A172 (cell line): ENCODE measurements at places on chromosomes 7 and 10. TPM values are rescaled to one million over a fixed set of nuclear protein-coding genes. Genes with fewer than 3 reads are reported as not detected.

PON3 gene
- total RNA-seq, result not detected in 2 replicates

KCP gene
- 0.21 and 0.26 TPM in 2 replicates for total RNA-seq

OR6B1 gene
- total RNA-seq, result not detected in 2 replicates

OPN4 gene
- 0.31 TPM in 1 of 2 replicates, not detected in the other for total RNA-seq

OPALIN gene
- not detected in 2 replicates for total RNA-seq

TWIST1 gene
- 15.6 and 20.9 TPM in 2 replicates for total RNA-seq

FRAT2 gene
- 4.0 and 4.2 TPM in 2 replicates for total RNA-seq

OR2A12 gene
- total RNA-seq, result not detected in 2 replicates

SEC61A2 gene
- 6.1 and 17.4 TPM in 2 replicates for total RNA-seq

GRCh38 chr10:88854684-88855083, 3.0 kb upstream of the ANKRD22 start:
- DNase-seq, result no peak

DNA sequence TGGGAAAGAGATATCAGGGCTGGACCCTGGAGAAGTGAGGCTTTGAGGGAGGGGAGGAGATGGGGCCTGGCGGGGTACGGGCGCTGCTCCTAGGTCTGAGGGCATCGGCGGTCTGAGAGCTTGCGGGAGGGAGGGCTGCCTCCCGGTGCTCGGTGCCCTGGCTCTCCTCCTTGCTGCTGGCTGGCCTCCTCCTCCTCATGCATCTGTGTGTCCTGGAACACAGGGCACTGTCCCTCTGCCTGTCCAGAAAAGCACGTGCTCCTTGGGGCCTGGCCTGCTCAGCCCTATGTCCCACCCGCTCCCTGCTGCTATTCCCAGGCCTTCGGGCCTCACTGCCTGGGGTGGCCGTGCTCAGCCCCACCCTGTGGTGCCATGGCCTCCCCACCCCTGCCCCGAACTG, 166.9 kb downstream of the RNF216 start:
- no peak for DNase-seq

- DNase-seq, result no peak
Measured at GRCh38 chr10:1545524-1545923, 191.8 kb downstream of the ADARB2 start.

- no peak for DNase-seq
Measured at GRCh38 chr7:102284891-102285539, 1.7 kb upstream of the SH2B2 start.

DNA sequence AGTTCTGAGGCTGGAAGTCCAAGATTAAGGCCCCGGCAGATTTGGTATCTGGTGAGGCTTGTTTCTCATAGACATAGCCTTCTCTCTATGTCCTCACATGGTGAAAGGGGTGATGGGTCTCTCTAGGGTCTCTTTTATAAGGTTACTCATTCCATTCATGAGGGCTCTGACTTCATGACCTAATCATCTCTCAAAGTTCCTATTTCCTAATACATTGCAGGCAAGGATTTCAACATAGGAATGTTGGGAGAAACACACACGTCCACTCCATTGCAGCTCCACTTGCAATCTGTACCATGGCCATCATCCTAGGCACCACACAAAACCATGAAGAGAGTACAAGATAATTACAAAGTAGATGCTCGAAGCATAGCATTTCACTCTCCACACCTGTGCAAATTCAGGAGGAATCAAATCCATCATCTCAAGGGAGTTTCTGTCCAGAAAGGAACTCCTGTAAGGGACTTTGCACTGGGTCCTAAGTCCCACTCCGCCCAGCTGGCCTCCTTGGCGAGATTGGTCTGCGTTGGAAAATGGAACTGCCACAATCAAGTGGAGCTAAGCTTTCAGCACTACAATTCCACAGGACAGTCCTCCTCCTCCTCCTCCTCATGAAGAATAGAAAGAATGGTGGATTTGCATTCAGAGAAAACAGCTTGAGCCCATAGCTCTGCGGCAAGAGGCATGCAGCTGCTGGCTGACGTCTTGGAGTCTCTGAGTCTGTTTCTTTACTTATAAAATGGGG, 8.8 kb downstream of the DDC start:
- DNase-seq, result no peak

- peak; percentile 54 for DNase-seq
Measured at GRCh38 chr10:28090506-28090905, 91.6 kb upstream of the ODAD2 start.

DNA sequence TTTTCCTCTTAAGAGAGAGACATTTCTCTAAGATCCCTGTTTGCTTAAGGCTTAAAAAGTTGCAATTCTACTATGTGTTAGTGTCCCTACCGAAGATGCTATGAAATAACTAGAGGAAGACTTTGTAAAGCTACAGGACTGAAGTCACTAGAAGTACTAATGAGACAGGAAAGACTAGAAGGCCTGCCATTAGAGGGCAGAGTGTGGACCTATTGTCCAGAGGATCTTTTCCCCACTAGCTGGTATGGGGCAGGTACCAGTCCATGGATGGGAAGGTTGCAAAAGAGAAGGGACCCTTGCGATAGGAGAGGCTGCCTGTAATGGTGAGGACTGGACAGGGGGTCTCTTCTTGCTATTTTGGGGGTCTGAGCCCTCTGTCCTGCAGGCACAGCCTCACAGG, 178.1 kb downstream of the TMEM178B start:
- DNase-seq, result no peak

DNA sequence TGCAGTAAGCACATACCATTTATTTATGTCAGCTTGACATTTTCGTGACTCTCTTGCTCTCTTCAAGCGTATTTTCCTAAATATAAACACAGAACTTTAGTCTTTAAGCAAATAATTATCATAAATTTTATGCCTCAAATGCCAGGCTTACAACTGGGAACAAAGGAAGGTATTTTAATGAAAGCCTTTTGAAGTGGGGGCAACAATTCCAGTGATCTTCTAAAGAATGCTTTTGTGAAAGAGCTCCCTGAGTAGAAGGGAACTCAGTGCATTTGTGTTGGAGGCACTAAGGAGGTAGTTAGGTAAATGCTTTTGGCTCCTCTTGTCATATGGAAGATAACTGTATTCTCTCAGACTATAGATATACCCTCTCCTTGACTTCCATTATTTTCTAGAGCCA, 104.9 kb downstream of the VPS50 start:
- no peak for DNase-seq

DNA sequence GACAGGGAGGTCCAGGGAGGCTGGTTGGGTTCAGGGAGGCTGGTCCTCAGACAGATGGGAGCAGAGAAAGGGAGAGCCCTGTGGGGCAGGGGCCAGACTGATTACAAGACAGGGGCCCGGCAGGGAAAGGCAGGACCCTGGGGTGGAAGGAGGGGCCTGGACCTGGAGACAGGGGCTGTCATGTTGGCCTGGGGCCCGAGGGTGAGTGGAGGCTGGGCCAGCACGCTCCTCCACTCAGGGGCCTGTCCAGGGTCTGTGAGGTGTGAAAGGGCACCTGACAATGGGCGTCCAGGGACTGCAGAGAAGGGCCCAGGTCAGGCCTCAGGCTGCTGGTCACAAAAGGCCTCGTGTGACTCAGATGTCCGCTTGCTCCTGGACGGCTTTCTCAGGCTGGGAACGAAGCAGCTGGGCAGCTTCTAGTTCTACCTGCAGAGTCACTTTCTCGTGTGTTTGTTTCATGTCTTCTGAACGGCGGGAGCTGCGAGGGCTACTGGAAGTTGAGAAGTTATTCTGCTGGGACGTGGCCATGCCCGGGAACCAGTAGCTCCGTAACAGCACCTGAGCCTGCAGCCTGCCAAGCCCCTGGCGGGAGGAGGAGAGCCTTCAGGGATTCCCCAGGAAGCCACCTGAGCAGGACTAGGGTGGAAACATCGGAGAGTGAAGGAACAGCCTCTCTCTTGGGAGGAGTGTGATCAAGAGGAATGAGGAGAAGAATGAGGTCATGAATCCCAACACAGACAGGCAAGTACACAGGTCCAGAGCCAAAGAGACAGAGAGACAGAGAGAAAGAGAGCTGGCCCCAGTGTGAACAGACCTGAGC, 65.8 kb downstream of the KLF6 start:
- no peak for DNase-seq

- no peak for DNase-seq
Measured at GRCh38 chr7:124781418-124781817, 15.8 kb upstream of the GPR37 start.

GRCh38 chr7:105790996-105791395, 85.4 kb downstream of the ATXN7L1 start:
- DNase-seq, result no peak
